ENCODE measurements at places on chromosomes 12 and 14.

- DNase-seq, result no peak
Observed at GRCh38 chr12:66132408-66132807, 1.9 kb upstream of the LLPH start.

DNA sequence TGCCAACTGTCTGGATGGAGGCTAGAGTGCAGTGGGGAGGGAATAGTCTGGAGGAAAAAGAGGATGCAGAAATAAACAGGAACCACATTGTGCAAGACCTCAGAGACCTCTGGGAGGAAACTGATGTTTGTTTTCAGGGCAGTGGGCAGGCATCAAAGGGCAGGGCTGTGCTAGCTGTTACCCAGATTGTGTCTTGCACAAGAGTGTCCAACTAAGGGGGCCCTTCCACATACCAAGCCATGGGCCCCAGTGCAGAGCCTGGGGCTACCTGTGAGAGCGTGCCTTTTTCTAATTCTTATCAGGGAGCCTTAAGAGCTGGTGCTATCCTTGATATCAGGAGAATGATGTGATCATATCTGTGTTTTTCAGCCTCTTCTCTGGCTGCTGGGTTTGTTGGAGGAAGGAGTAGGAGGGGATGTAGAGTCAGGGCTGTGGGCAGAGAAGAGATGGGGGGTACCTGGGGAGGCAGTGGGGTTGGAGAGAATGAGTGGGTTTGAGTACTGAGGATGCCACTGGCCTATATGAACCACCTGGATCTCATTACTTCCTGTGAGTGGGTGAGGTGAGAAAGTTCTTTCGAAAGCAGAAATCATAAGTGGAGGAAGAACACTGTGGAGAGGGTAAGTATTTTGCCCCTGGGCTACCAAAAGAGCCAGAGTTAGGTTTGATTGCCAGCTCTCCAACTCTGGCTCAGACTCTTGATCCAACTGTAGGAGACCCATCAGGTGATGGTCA lies 259.2 kb upstream of the CRY1 start:
- DNase-seq, result no peak

GRCh38 chr12:82527165-82527780 lies 159.4 kb upstream of the TMTC2 start:
- DNase-seq, result peak; percentile 25

- no peak for DNase-seq
Observed at GRCh38 chr12:57604454-57604991, at the start of gene DTX3. TSS of gene DTX3 (plus strand) at chr12:57604824. CDS start at chr12:57606518, 1,694 bp downstream.

All from GM04504 (cell line).